ENCODE measurements at places on chromosomes 12 and 14.

DNA sequence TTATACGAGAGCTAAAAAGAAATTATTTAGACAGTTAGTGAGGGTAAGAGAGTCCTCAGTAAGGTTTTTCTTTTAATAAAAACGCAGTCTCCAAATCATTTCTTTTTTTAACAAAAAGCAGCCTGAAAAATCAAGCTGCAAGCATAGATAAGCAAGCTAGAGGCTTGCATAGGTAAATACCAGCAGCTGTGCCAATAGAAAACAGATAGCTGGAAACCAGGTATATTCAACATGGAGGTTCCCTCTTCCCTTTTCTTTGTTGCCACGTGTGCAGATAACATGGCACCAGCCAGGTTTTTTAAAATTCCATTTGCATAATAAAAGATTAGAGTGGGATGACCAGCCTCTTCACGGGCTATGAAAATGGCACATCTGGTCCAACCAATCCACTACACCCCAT is 6.1 kb upstream of the PRKAB1 start:
- DNase-seq = no peak

DNA sequence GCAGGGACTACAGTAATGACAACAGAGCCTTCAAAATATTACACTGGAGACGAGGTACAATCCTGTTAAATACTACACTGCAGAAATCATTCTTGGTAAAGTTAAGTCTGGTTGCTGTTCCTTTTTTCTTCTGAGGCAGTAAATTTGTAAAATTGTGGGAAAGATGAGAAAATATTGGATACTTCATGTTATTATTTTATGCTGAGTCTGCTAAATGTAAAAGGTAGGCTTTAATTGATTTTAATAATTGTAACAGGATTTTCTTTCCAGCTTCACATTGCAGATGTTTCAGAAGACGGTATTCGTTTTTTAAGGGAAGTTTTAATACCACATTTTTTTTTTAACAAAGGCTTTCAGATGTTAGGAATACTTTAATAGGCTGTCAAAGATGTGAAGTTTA is 62.6 kb downstream of the WASHC4 start:
- no peak for DNase-seq

DNA sequence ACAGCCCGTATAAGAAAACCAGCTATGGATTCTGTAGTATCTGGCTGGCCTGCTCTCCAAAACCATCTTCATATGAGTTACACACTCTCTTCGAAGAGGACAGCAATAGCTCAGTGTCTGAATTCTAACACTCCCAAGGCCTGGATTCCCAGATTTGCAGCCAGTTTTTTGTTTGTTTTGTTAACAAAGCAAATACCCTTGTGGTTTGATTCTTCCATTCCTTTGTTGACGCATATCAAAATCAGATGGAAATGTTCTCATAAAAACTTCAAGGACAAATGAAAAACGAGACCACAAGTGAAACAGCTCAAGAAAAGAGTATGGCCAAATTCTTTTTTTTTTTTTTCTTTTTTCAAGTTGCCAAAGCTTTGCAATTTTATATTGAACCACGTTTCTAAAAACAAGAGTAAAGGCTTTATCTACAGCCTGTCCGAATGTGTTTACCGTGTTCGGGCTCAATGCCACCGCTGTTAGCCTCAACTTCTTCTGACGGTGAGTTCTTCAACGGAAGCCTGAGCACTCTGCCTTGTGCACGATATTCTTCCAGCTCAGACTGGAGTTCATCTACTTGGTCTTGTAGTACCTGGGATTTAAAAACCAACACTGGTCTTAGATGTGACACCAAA is 67.5 kb downstream of the NIN start:
- no peak for DNase-seq

- DNase-seq = no peak
Measured at GRCh38 chr14:99268810-99269707, 2.9 kb downstream of the BCL11B start.
